ENCODE measurements at places on chromosomes 16 and 17. TPM values are rescaled to one million over a fixed set of nuclear protein-coding genes. Genes with fewer than 3 reads are reported as not detected.

The CFAP97D1 gene
- not detected for total RNA-seq

DNA sequence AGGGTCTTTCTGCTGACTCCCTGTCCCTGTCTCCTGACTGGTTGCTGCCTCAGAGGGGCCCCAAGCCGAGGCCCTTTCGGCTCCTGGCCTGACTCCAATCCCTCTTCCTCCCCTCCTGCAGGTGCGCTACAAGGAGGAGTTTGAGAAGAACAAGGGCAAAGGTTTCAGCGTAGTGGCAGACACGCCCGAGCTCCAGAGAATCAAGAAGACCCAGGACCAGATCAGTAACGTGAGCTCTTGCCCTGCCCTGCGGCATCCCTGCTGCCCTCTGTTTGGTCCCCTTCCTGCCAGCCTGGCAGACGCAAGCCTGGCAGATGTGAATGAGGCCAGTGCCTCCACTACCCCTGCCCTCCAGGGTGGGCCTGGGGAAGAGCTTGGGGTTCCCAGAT is 27.1 kb upstream of the LASP1NB start:
- DNase-seq = no peak

GRCh38 chr16:57757326-57757786 is 21.8 kb downstream of the KATNB1 start:
- peak; percentile 94 for DNase-seq

GRCh38 chr17:70205401-70205800 is 36.1 kb downstream of the KCNJ2 start:
- DNase-seq = no peak

- DNase-seq = peak; percentile 71
These were observed 34.7 kb downstream of the MYO18A start for GRCh38 chr17:29145289-29146073.

DNA sequence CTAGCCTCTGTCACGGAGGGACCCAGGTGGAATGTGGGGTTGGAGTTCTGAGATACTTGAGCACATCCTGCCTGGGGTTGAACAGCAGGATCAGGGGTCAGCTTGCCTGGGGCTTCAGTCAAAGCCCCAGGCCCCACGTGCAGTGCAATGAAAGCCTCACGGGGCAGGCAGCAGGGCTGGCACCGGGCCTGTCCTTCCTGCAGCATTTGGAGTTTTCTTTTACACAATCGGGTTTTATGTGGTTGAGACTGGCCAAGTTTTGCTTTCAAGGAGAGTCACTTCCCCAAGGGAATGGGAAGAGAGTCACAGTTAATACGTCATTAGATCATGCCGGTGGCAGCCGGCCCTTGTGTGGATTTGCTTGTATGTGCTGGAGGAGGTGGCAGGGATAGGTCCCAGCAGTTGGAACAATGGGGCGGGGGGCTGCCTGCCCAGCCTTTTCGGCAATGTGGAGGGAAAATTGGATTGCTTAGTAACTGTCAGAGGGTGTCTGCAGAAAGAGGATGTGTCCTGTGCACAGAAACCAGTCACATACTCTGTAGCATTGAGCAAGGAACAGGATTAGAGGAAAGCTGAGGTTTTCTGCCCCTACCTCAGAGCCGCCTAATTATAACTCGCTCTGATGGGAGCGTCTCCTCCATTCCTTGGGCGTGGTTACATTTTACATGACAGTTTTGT is 4.5 kb downstream of the RMI2 start:
- DNase-seq = peak; percentile 81

GRCh38 chr16:14011846-14012245 is 59.3 kb upstream of the MRTFB start:
- DNase-seq = peak; percentile 44

DNA sequence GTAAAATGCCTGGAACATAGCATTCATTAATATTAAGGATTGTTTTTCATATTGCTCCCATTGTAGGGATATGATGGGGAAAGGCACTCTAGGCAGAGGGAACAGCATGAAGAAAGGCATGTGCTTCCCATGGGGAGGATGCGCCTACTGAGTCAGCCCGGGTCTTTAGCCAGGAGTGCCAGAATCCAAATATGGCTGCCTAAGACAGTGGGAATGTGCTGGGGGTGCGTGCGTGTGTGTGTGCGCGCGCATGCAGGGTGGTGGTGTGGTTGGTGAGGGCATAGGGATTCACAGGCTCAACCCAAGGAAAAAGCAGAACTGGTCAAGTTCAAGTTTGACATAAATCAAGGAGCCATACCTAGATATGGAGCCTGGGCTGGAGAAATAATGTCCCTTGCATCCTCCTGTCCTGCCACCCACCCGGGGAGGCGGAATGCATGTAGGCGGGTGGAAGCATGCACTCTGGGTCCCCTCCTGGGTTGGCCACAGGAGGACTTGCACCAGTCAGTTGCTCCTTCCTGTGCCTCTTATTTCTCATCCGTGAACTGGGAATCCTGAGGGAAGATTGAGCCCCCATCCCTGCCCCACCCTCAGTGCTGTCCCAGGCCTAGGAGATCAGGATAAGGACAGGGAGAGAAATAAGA is 18.6 kb upstream of the NDRG4 start:
- DNase-seq = no peak

DNA sequence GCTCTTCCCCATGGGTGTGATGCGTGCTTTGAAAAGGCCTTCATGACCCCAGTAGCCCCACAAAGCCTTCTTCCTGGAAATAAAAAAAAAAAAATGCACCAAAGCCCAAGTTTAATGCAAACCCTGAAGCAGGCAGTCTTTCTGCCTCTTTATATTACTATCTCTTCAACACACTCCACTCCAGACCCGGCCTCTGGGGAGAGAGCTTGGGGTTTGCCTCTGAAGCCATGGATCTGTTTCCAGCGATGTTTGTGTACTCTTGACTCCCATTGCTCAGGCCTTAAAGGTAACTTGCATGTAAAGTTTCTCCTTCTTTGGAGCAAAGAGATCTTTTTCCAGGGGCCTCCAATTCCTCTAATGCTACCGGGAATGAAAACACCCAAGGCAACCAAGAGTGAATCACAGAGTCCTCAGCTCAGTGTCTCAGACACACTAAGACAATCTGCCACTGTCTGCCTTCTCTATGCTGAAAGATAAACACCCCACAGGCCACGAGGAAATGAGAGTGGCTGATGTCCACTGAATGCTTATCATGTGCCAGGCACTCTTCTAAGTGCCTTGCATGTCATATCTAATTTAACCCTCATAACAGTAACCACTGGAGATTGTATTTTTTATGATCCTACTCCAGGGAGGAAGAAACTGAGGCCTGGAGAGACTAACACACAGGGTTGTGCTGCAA is 56.4 kb upstream of the AKTIP start:
- no peak for DNase-seq

DNA sequence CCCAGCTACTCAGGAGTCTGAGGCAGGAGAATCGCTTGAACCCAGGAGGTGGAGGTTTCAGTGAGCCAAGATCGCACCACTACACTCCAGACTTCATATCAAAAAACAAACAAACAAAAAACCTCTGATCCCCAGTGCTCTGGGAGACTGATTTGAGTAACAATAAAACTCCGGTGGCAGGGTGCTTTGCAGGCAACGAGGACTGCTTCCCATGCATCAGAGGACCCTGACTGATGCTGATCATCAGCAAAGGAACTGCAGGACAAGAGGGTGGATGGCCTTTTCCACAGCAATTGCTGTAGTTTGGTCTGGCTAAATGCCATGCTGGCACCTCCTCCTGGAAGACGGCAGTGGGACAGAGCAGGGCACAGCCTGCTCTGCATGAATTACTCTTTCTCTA is 6.4 kb upstream of the SLC39A11 start:
- no peak for DNase-seq

The CCL3 gene
- total RNA-seq = 0.27 TPM

The GRB7 gene
- 2.2 TPM for total RNA-seq

- no peak for DNase-seq
These were observed 225.3 kb downstream of the WWOX start for GRCh38 chr16:78324649-78325285.

DNA sequence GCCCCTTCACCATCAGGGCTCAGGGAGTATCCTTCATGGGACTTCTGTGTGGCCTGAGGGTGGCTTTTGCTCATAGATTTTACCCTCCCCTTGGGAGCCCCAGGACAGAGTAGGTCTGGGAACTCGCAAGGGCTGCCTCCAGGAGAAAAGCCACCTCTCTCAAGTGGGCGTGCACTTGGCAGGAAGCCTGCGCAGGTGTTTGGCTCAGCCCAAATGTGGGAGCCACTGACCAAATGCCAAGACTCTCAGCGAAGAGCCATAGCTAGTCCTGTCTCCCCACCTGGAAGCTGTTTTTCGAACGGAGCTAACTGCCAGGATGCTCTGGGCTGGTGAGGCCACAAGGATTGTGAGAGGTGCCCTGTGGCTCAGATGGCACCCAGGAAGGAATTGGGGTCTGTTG is 2.0 kb upstream of the HSD17B2 start:
- no peak for DNase-seq

The CACNB1 gene
- 4.6 TPM for total RNA-seq

The ZPBP2 gene
- total RNA-seq = not detected

DNA sequence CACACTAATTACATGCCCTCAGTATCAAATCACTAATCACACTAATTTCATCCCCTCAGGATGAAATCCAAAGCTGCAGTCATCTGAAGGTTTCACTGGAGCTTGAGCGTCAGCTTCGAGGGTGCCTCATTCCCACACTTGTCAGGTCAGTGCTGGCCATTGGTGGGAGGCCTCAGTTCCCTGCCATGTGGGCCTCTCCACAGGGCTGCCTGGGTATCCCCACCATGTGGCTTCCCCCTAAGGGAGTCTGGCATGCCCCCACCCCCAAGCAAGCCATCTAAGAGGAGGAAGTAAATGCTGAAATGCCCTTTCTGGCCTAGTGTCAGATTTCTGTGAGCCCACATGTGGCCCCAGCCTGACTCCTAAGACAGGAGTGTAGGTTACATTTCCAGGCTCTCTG is 78.6 kb upstream of the CDH5 start:
- DNase-seq = no peak

The SCRN2 gene
- 24.2 TPM for total RNA-seq

DNA sequence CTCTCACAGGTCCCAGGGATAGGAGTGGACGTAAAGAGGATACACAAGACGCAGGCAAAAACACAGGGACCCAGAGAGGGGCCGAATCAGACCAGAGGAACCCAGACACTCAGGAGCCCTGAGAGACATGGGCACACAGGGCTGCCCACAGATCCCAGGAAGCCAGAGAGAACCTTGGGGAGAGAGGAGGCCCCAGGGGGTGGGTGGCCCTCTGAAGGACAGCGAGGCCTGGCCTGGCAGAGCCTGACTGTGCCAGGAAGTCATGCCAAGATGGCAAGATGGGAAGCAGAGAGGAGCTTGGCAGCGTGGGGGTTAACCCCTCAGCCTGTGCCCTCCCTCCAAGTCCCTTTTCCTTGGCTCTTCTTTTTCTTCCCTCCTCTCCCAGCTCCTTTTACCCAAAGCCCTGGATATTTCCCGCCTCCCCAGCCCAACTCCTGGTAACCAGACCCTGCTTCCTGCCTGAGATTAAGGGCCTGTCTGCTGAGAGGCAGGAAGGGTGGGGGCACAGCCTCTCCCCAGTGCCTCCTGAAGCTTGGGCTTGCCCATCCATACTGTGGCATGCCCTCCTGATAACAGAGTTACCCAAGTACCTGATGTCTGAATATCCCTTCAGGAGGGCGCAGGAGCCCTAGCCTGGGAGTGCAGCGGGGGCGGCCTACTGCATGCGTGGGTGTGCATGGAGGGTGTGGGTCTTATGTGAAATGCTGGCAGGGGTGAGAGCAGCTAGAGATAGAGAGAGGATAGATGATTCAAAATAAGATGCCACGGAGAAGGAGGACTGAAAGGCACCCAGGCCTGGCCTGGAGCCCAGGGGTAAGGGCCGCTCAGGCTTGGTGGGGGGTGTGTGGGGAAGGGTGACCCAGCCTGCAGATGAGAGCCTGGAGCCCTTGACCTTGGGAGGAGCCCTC is 6.0 kb upstream of the TBX21 start:
- DNase-seq = no peak

All from Right ventricle myocardium superior (tissue), 1 donor.